ENCODE measurements at places on chromosomes 7 and 10.

- DNase-seq = no peak
These were observed 49.1 kb downstream of the MTURN start for GRCh38 chr7:30183749-30184369.

DNA sequence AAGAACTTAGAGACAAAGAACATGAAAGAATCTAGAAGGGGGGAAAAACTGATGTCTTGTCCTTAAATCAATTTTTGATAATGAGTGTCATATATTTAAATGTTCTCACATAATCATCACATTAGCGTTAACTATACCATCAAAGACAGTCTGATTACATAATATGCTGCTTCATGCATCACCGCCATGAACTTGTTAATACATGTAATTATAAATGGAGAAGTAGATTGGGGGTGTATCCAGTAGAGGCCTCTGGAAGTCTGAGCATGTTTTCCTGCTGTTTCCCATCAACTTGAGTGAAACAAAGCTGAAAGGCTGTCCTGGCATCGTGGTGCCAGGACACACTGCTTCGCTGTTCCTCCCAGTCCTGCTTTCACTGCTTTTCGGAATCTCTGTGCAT, 48.2 kb downstream of the PRLHR start:
- no peak for DNase-seq

- DNase-seq = no peak
These were observed 238.7 kb upstream of the TCF7L2 start for GRCh38 chr10:112711366-112711765.

DNA sequence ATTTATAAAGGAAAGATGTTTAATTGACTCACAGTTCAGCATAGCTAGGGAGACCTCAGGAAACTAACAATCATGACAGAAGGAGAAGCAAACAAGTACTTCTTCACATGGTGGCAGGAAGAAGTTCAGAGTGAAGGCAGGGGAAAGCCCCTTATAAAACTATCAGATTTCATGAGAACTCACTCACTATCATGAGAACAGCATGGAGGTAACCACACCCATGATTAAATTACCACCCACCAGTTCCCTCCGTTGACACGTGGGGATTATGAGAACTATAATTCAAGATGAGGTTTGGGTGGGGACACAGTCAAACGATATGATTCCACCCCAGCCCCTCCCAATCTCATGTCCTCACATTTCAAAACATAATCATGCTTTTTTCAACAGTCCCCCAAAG, 124.2 kb upstream of the PCGF5 start:
- no peak for DNase-seq

DNA sequence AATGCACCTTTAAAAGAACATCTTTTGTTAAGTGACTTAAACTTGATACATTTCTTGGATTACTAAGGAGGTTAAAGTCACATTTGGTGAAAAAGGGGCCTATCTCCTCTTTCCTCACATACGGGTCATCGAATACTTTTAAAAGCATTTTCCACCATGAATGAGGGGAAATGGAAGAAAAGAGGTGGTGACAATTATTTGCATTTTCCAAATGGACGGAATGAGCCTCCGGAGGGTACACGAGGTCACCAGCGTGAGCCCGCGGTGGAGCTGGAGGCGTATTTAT, 1.0 kb upstream of the BMPR1A start:
- no peak for DNase-seq

GRCh38 chr10:3766046-3766756, 18.8 kb downstream of the KLF6 start:
- DNase-seq = no peak

DNA sequence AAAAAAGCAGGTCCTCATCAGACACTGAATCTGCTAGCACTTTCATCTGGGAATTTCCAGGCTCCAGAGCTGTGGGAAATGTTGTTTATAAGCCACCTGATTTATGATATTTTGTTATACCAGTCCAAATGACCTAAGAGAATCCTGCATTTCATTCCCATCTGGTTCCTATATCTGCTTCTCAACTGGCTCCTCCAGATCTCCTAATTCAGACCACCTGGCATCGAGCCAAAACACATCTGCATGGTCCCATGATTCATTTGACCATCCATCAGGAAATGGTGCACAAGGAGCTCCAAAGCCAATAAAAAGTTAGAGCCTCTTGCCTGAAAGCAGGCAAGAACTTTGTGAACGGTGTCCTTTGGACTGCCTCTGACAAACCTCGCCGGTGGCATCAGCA, 108.9 kb downstream of the IPMK start:
- no peak for DNase-seq

- no peak for DNase-seq
These were observed 135.8 kb downstream of the PLCE1 start for GRCh38 chr10:94129393-94130130.

DNA sequence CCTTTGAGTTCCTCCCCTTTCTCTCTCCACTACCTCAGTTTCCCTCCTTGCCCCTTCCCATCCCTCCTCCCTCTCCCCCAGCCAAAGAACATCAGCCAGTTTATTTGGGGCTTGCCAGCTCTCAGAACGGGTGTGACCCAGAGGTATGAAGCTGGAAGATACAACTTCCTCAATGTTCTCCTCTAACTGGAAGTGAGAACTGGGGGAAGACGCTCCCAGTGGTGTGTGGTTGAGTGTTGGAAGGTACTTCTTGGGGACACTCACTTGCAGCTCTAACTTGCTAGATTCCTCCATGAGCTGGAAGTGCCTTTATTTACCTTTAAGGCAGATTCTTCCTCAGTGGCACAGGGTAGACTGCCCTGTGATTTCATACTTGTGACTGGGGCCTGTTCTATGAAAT, 110.5 kb upstream of the HABP2 start:
- no peak for DNase-seq

DNA sequence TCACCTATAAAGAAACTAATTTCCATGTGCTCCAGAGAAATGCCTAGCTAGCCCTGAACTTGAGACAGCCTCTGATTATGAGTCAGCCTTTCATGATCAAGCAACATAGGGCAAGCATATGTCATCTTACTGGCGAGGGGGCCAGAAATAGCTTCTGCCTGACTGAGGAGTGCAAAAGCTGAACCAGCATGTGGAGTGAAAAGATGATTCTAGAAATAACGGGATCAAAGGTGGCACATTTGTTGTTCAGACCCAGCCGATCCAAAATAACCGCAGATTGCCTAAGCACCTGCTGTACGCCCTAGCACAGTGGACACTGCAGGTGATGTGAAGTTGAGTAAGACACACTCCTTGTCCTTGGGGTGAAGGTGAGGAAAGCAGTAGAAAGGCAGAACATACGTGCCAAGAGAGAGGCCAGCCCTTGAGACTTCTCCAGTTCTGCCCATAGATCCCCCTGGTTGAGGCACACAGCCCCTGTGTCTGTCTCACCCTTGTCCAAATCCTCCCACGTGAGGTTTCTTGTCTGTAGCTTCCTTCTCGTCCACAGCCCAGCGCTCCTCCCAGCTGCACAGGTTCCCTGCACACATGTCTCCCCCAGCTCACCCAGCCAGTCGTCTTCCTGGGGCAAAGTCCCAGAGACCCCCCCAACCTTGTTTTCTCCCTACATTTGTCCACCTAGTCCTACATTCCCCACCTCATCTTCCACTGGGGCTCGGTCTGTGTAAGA, 2.8 kb upstream of the BCL7B start:
- no peak for DNase-seq

DNA sequence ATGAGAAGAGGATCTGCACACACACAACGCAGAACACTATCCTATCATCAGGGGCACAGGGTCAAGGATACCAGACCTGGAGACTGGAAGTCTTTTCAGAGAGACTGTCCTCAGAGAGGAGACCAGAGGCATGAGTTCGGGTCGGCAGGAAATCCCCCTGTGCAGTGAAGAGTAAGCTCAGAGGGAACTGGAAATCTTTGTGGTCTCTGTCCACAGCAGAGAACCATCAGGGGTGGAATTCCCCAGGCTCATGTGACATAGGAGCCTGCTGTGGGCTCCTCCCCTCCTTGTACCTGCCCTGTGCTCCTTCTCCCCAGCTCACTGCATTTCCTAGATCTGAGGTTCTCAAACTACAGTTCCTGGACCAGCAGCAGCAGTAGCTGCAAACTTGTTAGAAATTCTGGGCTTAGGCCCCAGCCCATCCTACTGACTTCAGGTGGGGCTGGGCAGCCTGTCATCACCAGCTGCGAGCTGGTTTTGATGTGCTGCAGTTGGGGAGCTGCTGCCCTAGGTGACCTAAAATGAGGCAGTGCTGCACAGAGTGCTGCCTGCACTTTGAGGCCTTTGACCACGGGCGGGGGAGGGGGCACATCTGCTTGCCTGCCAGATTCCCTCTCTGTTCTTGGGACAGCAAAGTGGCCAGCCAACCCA, 2.4 kb downstream of the ZMIZ2 start:
- DNase-seq = no peak

GRCh38 chr7:116491887-116492653, 7.5 kb upstream of the CAV2 start:
- no peak for DNase-seq
